ENCODE measurements at places on chromosomes 5 and 9.

GRCh38 chr9:97983589-97984187, 547 bp downstream of the ANP32B start:
- peak; percentile 38 for DNase-seq

DNA sequence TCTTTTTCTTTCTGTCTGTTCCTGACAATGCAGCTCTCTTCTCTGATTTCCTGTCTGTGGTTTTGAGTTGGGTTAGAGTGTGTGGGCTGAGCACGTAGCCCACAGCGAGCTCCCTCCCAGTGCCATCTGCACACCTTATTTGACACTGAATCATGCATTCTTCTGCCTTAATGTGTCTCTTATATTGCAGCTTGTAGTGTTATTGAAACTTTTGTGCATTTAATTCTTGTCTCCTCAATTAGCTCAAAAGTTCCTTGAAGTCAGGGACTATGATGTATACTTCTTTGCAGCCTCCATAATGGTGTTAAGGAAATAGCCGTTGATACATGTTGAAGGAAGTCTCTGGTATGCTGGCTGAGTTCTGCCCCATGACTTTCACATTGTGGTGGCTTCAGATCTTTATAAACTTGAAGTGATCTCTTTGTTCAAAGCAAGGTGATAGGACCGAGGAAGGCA, 576.2 kb upstream of the CLINT1 start:
- DNase-seq, result peak; percentile 31

DNA sequence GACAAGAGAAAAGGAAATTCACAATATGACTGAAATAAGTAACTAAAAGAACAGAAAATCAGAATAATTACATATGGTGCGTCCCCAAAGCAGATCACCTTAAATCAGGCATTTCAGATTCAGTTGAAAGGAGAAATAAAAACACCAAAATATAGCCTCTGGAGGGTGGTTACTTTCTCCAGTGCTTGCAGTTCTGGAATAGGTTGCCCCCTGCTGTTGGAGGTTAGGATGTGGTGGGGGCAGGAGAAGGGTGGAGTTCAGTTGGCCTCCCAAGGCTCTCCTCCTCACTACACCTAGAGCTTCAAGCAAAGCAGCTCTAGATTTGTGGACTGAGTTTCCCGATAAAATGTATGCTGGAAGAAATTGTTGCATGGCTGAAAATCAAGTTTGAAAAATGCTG, 338.2 kb upstream of the TLE4 start:
- peak; percentile 65 for DNase-seq

GRCh38 chr9:133477992-133478850, 678 bp downstream of the SLC2A6 start:
- no peak for DNase-seq

- DNase-seq, result no peak
Observed at GRCh38 chr9:95436416-95436815, 80.4 kb downstream of the PTCH1 start.

Data from MCF 10A (cell line).